ENCODE measurements at places on chromosomes 2 and 18. TPM values are rescaled to one million over a fixed set of nuclear protein-coding genes. Genes with fewer than 3 reads are reported as not detected.

DNA sequence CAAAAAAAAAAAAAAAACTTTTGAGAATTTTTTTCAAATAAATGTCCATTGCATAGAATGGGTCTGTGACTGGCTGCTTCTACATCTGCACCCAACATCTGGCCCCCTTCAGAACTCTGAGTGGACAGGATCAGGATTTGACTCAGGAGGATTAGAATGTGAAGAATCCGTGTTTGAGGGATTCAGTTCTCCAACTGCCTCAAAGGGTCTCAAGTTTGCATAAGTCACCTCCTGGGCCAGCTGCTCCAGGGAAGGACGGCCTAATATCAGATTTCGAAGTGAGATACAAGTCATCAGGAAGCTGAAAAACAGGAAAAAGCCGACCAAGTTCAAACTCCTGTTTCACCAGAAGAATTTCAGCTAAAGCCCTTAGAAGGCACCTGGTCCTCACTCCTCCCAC lies 10.9 kb downstream of the MAT2A start:
- DNase-seq: no peak

DNA sequence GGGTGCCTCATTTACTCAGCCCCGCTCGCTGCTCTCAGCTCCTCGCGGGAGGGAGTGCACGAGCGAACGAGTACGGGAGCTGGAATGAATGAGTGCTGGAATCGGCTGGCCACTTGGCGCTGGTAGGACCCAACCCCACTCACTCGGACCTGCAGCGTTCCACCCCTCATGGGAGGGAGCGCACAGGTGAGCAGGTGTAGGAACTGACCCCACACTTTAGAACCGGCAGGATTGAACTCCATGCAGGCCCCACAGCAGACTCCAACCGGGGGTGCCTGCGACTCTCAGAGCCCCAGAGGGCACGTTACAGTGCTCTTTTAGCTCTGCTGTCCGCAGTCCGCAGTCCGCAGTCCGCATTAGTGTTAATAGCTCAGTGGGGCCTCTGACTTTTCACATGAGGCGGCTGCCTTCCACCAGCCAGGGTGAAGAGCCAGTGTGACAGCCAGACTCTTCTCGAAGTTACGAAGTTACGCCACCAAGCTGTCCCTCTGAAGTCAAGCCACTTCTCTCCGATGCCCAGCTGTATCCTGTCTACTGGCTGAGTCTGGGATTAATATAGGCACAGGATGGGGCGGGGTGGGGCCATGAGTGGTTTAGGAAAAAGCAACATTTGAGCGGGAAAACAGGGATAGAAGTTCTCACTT lies 102.7 kb upstream of the ARHGAP15 start:
- DNase-seq: no peak

GRCh38 chr2:157302492-157303099 lies 23.0 kb downstream of the ERMN start:
- DNase-seq: no peak

- no peak for DNase-seq
Measured at GRCh38 chr2:121309801-121310200, 24.8 kb upstream of the TFCP2L1 start.

- no peak for DNase-seq
Measured at GRCh38 chr2:234279637-234280036, 217.2 kb downstream of the ARL4C start.

GRCh38 chr2:179825494-179825893 lies 35.9 kb downstream of the ZNF385B start:
- DNase-seq: no peak

DNA sequence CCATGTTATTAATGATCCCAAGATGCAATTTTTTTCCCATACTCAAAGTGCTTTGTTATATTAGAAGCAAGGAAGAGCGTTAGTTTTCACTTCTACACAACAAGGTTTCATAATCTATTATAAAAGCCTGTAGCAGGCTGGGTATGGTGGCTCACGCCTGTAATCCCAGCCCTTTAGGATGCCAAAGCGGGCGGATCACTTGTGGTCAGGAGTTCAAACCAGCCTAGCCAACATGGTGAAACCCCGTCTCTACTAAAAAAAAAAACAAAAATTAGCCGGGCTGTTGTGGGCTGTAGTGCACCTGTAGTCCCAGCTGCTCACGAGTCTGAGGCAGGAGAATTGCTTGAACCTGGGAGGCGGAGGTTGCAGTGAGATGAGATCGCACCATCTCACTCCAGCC lies 19.0 kb upstream of the SERPINB2 start:
- DNase-seq: no peak

- DNase-seq: no peak
Measured at GRCh38 chr2:70716951-70717350, 51.0 kb downstream of the ADD2 start.

DNA sequence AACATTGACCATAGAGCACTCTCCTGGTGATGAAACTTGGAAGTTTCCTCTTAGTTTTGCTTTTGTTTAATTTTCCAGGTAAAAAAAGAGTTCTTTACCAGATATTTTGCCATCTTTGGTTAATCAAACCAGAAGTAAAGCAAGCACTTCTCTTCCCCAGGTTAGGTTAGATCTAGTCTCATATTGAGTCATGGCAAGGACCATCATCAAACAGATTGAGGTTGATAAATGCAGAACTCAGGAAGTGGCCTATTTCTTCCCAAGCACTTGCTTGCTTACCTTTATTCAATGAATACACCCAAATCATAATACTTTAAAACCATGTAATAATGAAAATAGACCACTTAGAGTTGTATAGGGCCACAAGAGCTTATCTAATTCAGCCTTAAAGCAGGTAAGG lies 23.4 kb downstream of the DNAH6 start:
- DNase-seq: no peak

DNA sequence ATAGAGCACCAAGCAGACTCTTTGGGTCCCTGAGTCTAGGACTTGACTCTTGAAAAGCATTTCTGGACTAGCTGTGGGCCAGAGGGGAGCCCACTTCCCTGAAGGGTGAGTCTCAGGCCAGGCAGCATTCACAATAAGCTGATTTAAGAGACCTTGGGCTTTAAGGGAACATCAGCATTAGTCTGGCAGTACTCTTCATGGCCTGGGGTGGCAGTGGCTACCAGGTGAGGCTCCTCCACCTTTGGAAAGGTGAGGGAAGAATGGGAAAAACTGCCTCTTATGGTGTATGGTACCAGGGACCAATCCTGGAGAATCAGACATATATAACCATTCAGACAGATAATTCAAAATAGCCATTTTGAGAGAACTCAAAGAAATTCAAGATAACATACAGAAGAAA lies 599.9 kb upstream of the POU3F3 start:
- no peak for DNase-seq

DNA sequence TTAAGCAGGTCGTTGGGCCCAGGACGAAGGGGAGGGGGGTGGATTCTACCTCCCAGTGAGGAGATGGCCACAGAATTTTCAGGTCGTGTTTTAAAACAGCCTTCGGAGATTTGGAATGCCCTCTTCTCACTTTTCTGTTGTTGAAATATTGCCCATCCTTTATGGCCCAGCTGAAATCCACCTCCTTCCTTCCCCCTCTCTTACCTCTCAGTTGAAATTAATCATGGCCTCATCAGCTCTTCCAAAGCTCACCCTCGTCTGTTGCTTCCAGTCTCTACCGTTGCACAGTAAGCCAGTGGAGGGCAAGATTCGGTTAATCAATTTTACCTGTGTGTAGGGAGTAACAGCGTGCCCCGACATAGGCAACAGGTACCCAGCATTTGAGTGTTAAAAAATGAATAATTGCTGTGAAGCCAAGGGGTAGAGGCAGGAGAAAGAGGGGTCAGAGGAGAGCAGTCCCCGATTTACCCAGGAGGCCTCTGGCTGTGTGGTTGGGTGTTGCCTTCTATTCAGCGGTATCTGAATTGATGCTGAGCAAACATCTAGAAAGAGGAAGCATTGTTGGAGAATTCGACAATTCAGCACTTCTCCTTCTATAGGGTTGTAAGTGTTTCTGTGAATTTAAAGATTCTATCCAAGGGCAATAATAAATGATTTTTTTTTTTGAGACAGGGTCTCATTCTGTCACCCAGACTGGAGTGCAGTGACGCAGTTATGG lies 8.6 kb upstream of the PDIA6 start:
- DNase-seq: no peak

DNA sequence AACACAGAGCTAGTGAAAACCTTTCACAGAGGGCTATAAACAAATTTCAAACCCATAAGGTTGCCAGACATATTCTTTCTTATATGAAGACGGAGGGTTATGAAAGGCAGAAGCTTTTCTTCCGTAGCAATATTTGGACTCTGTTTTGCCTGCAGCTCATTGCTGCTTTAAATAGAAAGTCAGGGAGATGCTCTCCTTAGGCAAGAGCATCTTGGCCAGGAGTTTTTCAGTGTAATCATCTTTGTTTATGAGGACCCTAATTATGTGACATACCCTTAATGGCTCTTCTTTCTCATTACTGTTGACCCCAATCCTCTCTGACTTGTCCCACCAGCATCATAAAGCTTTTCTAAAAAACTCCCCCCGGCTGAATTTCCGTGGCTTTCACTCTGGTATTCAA lies 433.4 kb upstream of the NRXN1 start:
- DNase-seq: no peak

GRCh38 chr2:221568299-221568698 lies 3.8 kb downstream of the EPHA4 start:
- DNase-seq: no peak

GRCh38 chr2:132915812-132916549 lies 246.0 kb upstream of the LYPD1 start:
- DNase-seq: no peak

DNA sequence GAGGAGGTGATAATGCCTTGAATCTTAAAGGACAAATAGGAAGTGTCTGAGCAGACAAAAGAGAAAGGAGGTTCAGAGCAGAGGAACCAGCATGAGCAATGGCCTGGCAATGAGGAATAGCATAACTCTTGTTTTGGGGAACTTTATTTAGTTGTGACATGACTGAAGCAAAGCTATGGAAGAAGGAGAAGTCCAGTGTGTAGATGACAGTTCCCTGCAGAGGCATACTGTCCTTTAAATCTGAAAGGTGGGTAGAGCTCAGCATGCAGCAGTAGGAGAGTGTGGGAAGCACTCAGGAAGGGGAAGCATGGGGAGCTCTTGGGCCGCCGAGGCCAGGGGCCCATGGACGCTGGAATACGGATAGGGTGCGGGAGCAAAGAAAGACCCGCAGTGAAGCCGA lies 173.8 kb downstream of the SEPTIN10 start:
- no peak for DNase-seq

GRCh38 chr18:79572093-79572780 lies 107.4 kb upstream of the CTDP1 start:
- peak; percentile 26 for DNase-seq

GRCh38 chr18:56921896-56922480 lies 224.9 kb upstream of the BOD1L2 start:
- no peak for DNase-seq

DNA sequence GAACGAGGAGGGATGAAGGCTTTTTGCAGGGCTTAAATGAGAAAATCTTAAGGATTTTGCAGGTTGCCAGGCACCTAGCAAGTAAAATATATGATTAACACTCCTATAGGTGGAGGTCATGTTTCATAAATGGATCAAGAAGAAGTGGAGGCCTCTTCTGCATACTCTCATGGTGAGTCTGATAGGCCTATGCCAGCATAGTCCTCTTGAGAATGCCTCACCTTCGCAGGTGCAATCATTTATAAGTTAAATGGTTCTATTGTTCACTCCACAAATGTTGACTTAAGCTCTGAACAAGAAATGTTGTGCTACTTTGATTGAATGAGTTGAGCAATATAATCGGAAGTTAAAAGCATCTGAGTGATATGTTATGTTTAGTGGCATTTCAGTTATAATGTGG lies 12.1 kb downstream of the LRRTM1 start:
- DNase-seq: no peak

Gene KIF1A
- total RNA-seq: 46.2 TPM

Gene NCKAP5
- total RNA-seq: 2.1 TPM

Gene PKDCC
- total RNA-seq: 131 TPM

Gene CYP20A1
- 20.0 TPM for total RNA-seq

Gene PRSS56
- total RNA-seq: 0.09 TPM

Gene GCG
- 0.36 TPM for total RNA-seq

Gene MYOM1
- total RNA-seq: 1.2 TPM

Gene SLC19A3
- 11.4 TPM for total RNA-seq

Gene ASB18
- total RNA-seq: not detected

Data from mesothelial cell of epicardium (in vitro differentiated cells).